ENCODE measurements at places on chromosomes 5 and 9.

- DNase-seq: no peak
These were observed 68.5 kb downstream of the MRPL36 start for GRCh38 chr5:1731091-1731639.

GRCh38 chr9:16221822-16222547, 648.5 kb downstream of the BNC2 start:
- DNase-seq: no peak

DNA sequence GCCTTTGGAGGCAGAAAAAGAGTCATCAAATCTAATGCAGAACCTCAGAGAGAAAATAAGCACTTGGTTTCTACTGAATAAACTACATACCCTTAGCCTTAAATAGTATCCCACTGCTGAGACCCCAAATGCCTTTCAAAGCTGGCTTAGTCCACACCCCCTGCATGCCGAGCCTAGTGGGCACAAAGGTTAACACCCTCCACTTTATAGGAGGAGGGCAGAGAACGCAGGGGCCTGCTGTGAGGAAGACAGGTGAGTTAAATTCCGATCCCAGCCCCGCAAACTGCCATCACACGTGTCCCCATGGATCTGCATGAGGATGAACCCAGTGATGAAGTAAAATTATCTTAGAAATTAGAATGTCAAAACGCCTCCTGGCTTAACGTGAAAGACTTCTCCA, 19.5 kb upstream of the HSD17B3 start:
- no peak for DNase-seq

GRCh38 chr5:121378046-121378445, 473.6 kb upstream of the FTMT start:
- DNase-seq: no peak

DNA sequence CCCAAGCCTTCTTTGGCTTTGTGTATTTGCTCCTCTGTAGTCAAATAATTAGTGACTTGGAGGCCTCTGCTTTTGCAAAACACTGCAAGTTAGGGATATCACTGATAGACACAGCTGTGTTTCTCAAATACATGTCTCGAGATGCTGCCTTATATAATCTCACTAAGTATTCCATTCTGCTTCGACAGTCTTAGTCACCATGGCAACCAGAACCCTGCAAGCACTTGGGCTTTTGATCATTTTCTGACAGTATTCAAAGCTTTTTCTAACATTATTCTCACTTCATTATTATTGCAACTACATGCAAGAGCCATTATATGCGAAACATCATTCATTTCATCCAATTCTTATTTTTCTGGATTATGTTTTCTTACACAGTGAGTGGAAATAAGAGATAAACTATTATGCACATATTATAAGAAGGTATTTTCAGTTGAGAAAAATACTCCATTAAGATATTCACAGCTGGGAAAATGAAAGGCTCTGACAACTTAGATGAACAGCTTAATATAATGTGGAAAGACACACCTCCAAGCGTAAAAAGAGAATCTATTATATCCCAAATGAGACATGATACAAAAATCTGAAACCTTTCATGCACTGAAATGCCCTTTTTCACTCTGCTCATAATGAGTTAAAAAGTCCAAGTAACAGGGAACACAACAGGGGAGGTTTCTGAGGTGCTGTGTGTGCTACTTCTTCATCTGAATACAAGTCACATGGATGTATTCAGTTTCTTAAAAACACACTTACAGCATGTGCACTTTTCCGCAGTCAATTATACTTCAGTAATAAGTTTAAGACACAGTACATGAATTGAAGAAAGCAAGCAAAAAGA, 93.9 kb downstream of the SCAI start:
- DNase-seq: no peak

GRCh38 chr5:74166064-74166463, 474.5 kb downstream of the ENC1 start:
- no peak for DNase-seq

- no peak for DNase-seq
These were observed 18.6 kb downstream of the SLC6A7 start for GRCh38 chr5:150208187-150209098.

DNA sequence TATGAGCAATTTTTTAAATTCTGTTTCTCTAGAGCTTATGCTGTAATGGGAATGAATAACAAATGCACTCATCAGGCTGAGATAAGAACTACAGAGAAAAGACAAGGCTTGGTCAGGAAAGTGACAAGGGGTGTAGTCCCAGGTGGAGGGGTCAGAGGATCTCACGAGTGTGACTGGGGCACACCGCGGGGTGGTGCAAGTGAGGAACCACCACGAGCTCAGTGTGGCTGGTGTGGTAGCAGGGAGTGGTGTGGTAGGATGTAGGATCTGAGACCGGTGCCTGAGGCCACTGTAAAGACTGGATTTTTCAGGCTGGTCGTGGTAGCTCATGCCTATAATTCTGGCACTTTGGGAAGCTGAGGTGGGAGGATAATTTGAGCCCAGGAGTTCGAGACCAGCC, 9.0 kb downstream of the ANXA6 start:
- no peak for DNase-seq

DNA sequence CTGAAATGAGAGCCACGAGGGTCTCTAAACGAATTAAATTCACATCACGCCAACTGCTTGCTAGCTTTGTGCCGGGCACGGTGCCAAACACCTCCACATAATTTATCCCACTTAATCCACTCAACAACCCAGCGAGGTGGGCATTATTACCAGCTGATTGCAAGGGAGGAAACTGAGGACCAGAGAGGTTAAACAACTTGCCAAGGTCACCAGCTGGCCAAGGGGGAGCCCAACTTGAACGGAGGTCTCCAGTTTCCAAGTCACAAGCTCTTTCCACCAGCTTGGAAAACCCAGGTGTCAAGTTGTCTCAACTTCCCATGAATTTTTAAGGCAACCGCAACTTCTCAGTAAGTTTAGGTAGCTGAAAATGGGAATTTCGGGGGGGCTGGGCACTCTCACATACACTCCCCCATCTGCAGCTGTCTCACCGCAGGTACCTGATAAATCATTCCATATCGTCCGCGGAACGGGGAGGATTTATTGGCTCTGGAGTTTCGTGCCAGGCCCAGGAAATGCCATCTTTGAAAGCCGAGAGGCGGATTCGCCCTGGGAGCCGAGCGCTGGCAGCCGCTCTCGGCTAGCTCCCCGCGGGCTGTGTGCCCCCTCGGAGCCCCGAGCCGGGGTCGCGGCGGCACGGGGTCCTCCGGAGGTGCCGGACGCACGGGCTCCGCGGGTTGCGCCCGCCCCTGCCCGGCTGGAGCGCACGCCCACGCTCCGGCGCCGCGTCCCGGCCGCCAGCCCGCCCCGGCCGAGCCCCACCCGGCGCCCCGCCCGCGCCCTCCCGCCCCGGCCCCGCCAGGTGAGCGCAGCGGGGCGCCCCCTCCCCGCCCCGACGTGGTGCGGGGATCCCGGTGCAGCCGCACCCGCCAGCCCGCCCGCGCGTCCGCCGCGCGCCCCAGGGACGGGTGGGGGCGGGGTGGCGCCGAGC, 617 bp downstream of the PTPN3 start:
- no peak for DNase-seq

- no peak for DNase-seq
These were observed 1.7 kb upstream of the PAX5 start for GRCh38 chr9:37035648-37036370.

Data from NCI-H1417 treated with DMSO at 0.1 percent for 48 hours (cell line).